HAP-1 (cell line): ENCODE measurements at places on chromosomes 3 and 15.
A peak's percentile ranks its signal among the peaks of the same experiment; 100 is the strongest.

- no peak for DNase-seq
Observed at GRCh38 chr15:46408312-46408711, 773.5 kb downstream of the SQOR start.

DNA sequence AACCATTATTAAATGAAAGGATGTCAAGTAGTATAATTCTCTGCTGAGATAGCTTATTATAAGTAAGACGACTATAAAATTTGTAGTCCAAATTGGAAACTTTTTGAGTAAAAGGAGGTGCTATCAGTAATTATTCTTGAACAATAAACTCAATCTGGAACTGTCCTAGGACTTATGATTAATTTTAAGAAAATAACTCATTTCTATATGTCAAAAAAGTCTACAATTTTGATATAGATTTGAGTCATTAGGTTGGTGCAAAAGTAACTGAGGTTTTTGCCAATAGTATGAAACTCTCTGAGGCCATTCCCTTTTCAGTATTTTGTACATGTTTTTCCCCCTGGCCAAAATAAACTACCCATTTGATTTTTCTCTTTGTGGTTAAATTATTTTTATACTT lies 41.0 kb downstream of the LEKR1 start:
- DNase-seq, result no peak

GRCh38 chr3:10553591-10554235 lies 48.3 kb upstream of the ATP2B2 start:
- DNase-seq, result peak; percentile 85

- DNase-seq, result no peak
Observed at GRCh38 chr3:193833592-193833991, 240.6 kb downstream of the OPA1 start.

- no peak for DNase-seq
Observed at GRCh38 chr3:140429791-140430190, 248.1 kb upstream of the TRIM42 start.

DNA sequence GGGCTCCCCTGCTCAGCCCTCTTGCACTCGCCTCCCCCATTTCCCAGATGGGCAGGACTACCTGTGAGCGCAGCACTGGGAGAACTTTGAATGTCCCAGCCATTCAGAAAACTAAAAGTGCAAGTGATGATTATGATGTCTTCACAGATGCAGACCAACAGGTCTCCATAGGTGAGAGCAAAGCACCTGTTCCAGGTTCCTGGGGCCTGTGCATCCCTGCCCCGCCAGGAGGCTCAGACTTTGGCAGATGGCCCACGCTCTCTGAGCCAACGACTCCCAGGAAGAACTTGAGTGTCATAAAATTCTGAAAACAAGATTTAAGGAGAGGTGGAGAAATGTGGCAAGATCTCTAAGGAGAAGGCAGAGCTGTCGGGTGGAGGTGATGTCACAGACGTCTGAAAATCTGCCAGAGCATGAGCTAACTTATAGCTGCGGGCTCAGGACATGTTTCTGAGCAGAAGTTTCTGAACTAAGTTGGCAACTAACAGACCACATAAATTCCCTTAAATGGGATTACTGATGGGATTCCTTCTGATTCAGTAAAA lies 110.8 kb upstream of the IGF1R start:
- no peak for DNase-seq

DNA sequence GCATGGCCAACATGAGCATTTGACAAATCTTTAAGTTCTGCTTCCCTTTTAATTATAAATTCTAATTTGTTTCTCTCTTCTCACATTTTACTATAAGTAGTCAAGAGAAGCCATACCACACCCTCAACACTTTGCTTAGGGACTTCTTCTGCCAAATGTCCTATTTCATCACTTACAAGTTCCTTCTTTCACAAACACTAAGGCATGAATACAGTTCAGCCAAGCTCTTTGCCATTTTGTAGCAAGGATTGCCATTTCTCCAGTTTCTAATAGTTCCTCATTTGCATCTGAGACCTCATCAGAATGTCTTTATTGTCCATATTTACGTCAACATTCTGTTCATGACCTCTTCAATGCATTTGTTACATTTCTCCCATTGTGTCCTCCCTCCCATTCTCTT lies 29.4 kb downstream of the SLC22A14 start:
- DNase-seq, result no peak

- DNase-seq, result no peak
Observed at GRCh38 chr3:107796791-107797190, 274.0 kb downstream of the BBX start.

DNA sequence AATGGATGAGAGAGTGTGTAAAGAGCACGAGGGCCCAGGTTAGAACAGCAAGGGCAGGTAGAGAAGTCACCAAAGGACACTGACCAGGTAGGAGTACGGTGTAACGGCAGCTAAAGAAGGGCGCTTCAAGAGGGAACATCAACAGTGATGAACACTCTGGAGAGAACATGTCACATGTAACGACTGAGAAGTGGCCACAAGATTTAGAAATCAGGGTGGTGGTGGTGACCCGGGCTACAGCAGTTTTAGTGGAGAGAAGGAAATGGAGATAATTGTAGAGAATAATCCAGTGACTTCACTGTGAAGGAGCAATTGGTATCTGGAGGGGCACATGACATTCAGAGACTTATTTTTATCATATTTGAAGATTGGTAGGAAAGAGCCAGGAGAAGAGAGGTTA lies 1.2 kb upstream of the C15orf40 start:
- DNase-seq, result no peak

DNA sequence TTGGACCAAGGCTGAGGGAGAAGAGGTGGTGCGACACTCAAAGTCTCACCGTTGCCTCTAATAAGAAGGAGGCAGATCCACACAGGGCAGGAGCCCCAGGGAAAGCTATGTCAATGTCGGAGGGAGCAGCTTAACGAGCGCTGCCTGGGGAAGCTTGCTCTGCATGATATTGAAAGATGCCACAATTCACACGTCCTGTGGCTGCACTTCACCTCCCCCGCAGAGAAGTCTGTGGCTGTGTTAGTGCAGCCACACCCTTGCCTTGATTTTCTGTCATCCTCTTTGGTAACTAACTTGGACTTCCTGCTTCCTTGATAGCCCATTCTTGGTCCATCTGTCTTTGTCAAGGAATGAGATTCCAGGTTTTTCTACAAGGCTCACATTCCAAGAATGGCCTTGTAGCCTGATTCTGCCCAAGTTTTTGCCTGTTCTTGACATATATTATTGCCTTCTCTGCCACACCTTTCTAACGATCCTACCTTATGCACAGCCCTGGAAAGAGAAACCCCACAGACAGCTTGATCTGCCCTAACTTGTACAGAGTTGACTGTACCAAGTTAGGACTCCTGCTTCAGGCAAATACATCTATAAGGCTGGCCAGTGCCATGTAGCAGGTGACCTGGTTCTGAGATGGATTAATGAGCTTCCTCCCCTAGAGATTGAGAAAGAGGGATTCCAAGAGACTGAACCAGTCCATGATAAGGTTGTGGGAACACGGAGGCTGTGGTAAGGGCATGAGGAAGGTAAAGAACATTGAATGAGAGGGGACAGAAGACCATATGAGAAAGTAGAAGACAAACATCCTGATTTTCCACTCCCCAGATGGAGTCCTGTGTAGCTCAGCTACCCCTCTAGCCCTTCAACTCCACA lies 153.0 kb upstream of the WNT5A start:
- no peak for DNase-seq

- DNase-seq, result no peak
Observed at GRCh38 chr15:99135194-99135593, 30.3 kb downstream of the SYNM start.

GRCh38 chr3:21434310-21434709 lies 316.7 kb downstream of the ZNF385D start:
- DNase-seq, result no peak

DNA sequence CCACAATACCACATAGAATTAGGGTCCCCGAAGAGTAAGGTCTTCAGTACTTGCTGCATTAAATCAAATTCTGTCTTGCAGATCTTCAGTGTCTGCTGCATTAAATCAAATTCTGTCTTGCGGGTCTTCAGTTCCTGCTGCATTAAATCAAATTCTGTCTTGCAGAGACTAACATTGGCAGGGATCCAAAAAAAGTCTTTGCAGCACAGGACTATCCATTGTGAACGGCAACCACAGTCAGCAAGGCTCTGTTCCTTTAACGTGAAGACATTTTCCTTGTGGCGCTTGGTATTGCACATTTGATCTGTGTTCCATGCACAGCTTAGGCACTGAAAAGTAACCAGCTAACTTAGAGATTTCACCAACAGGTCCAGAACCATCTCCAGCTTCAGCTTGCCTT lies 46.8 kb upstream of the POMGNT2 start:
- no peak for DNase-seq

- DNase-seq, result no peak
Observed at GRCh38 chr3:157335233-157336076, 101.2 kb upstream of the PTX3 start.

DNA sequence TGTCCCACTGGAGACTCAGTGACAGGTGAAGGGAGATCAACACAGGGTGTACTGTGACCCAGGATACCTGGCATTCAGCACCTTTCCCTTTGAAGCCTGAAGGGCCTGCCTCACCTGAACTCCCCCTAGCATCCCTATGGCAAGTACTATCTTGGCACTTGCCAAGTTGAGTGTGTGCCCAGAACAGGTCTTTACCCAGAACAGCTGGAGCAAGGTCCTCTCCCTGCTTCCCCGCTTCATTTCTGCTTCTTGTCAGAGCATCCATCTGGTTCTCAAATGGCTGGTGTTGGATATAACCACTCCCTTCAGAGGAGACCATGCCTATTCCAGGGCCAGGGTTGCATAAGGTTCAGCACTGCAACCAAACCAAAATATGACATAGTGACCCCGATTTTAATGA lies 73.0 kb downstream of the FAM43A start:
- no peak for DNase-seq

GRCh38 chr3:106115557-106115956 lies 246.7 kb upstream of the CBLB start:
- DNase-seq, result no peak

GRCh38 chr15:63436872-63437375 lies 55.3 kb upstream of the CA12 start:
- DNase-seq, result peak; percentile 80

DNA sequence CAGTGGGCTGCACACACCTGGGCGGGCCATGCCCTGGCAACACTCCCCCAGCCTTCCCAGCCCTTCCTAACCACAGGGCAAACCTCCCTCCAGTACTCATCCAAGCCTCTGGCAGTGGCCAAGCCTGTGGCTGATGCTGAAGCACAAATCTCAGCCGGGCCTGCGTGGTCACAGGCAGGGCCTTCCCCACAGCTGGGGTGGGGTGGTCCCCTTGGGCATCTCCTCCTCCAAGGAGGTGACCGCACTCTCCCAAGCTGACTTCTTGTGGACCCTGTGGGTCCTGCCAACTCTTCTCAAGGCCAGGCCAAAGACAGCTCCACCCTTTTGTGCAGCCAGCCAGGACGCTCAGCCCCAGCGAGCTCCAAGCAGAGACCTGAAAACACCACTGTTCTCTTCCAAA lies 21.4 kb downstream of the GRAMD2A start:
- DNase-seq, result no peak

DNA sequence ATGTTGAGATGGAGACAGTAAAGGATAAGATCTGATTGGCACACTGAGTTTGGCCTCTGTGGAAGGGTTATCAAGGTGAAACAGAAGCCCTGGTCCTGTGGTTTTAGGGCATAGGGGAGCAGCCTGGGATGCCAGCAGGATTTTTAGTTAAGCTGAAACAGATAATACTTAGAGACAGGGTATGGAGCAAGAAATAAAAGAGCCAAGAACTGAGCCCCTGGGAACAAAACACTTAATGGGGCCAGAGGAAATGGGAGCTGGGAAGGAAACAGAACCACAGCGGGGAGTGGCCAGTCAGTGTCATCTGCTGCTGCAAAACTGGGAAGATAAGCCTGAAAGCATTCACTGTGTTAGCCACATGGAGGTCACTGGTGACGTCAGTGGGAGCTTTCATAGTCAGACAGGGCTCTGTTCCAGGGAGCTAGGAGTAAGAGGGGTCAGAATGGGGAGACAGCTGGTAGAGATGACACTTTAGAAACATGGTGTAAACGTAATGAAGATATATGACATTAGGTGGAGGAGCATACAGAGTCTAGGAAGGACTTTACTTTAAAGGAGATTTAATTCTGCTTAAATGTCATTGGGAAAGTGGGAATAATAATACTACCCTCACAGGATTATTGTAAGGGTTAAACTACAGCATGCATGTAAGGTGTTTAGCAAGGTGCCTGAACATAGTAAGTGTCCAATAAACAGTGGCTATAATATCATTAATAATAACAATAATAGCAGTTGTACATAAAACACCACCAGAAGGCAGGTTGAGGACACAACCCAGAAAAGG lies 172.7 kb upstream of the CTNNB1 start:
- DNase-seq, result no peak

DNA sequence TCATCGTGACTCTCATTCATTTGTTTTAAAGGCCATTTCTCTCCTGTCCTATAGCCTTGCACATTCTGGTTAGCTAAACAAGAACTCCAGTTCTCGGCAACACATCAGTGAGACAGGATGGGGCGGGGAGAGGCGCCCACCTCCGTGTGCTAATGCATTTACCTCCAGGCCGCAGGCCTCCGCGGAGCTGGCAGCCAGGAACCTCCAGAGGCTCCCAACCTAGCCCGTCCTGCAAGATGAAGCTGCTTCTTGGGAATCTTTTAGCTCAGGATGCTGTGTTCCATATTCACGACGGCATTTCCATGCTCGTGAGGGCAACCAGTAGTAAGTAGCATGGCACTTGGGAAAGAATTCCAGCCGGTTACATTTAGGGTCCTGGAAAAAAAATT lies 47.9 kb downstream of the RGMA start:
- no peak for DNase-seq

DNA sequence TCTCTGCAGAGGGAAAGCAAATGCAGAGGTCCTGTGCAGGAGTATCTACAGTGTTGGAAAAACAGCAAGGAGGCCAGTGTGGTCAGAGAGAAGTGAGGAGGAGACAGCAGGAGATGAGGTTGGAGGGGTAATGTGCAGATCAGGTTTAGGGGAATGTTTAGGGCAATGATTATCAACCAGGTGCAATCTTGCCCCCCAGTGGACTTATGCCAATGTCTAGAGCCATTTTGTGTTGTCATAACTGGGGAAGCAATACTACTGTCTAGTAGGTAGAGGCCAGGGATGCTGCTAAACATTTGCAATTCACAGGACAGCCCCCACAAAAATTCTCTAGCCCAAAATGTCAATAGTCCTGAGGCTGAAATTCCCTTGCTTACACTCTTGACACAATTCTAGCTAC lies 13.1 kb downstream of the CCDC191 start:
- DNase-seq, result no peak

DNA sequence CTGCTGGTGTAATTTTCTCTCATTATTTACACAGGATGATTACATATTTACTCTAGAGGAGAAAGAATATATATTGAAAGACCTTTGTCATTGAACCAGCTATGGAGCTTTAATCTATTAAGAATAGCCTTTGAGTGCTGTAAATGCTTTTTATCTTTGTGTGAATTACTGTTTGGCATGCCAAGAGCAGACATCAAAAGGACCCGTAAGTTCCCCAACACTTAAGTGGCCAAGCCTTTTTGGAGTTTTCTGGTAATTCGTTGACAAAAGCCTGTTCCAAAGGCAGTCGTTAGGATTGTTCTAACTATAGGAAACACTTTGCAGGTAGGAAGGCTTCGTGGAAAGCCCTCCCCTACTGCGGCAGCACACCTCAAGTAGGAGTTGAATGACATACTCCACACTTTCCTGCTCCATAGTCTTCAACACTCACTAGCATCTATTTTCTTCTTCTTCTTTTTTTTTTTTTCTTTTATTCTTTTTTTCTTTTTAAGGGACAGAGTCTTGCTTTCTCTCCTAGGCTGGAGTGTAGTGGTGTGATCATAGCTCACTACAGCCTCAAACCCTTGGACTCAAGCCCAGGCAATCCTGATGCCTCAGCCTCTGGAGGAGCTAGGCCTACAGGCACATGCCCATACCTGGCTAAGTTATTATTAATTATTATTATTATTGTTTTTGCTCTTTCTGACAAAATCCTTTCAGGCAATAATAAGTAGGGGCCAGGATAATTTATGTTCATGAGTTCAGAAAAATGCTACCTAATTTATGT lies 98.6 kb downstream of the SUCNR1 start:
- DNase-seq, result no peak
